ENCODE measurements at places on chromosomes 11 and 22.

GRCh38 chr11:45209000-45209879, 62.8 kb downstream of the PRDM11 start:
- no peak for DNase-seq

DNA sequence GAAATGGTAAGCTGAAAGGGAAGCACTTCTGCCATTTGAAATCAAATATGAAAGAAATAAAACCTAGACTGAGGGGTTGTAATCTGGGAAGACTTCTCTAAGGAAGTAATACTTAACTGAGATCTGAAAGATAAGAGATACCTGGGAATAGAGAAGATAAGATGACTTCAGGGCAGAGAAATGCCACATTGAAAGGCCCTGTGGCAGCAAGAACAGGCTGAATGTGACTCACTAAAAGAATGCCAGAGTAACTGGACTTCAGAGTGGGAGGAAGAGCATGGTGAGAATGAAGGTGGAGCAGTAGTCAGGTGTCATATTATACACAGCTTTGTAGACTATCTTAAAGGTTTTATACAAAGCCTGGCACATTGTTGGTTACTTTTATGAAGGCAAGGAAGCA, 17.6 kb downstream of the CALCA start:
- DNase-seq: no peak

DNA sequence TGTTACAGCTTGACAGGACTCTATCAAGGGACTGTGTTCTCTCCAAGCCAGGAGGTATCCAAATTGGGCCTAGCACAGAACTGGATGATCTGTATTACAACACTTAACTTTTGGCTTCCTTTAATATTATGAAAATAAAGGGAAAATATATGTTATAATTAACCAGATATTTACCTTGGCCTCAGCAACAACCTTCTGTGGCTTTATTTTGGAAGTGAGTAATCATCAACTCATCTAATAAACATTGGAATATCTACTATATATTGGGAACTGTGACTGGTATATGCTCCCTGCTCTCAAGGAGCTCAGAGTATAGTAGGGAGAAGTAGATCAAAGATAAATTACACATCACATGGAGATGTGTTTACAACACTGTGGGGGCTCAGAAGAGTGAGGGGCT, 352.2 kb downstream of the METTL15 start:
- DNase-seq: no peak

GRCh38 chr22:43658823-43659222, 153.3 kb downstream of the EFCAB6 start:
- DNase-seq: no peak

GRCh38 chr11:134069426-134070341, 812 bp downstream of the JAM3 start:
- DNase-seq: peak; percentile 59

DNA sequence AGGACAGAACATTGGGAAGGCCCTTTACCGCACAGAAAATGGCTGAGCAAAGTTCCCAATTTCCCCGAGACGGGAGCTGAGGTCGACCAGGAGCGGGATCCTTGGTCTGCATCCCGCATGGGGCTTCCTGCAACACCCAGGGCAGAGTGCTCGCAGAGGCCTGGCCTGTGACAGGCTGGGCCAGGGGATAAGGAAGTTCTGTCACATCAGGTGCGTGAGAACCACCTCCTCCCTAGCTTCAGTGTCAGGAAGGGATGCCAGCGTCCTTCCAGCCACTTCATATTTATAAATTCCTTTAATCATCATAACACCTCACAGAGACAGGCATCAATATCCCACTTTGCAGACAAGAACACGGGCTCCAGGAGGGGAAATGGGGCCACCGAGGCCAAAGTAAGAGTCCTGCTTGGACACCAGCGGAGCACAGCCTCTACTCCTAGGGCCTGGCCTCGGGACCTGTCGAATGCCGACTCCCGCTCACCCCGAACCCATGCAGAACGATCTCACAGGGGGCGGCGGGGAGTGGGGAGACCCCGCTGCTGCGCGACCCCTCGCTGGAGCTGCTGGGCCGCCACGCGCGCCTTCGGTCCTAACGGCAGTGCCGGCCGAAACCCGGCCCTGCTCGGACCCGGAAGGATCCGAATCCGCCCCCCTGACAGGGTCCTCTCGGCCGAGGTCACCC, 532 bp downstream of the BET1L start:
- DNase-seq: no peak

GRCh38 chr11:3710485-3711259, 39.5 kb upstream of the CHRNA10 start:
- DNase-seq: no peak

DNA sequence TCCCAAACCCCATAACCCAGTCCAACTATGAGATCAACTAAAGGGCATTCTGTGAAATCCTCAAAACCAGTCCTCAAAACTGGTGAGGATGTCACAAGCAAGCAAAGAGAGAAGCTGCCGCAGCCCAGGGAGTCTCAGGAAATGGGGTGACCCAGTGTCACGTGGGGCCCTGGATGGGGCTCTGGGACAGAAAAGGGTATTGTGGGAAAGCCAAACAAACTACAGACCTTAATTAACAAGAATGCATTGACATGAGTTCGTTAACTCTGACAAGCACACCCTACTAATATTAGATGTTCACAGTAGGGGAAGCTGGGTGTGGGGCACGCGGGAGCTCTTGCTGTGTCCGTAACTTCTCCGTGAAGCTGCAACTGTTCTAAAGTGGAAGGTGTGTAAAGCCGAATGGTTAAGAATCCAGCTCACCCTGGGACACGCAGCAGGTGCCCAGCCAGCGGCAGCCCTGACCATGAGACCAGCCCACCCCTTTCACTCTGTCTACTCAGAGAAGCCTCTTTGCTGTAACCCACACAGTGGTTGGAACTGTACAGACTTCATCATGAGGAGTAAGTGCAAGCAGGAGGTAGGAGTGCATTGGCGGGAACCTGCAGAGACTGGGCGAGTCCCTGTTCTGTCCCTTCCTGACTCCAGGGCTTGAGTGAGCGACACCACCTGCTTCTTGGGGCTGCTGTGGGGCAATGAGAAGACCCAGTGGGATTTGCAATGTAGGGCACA, 17.9 kb downstream of the LINC01488 start:
- DNase-seq: no peak

DNA sequence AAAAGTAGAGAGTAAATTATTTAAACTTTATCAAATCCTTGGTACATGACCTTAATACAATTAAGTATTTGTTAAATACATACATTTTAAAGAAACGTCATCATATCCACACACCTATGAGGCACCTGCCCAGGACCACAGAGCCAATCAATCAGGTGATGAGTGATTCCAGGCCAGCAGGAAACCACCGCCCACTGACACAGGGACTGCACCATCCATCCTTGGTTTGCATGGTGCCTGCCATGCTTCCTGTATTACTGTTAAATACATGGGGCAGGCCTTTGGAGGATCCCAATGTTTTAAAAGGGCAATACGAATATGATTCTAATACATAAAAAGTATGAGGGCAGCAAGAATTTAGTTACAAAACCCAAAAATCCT, 7.0 kb upstream of the TBC1D10A start:
- no peak for DNase-seq

GRCh38 chr11:24198481-24198880, 298.4 kb upstream of the LUZP2 start:
- DNase-seq: no peak

DNA sequence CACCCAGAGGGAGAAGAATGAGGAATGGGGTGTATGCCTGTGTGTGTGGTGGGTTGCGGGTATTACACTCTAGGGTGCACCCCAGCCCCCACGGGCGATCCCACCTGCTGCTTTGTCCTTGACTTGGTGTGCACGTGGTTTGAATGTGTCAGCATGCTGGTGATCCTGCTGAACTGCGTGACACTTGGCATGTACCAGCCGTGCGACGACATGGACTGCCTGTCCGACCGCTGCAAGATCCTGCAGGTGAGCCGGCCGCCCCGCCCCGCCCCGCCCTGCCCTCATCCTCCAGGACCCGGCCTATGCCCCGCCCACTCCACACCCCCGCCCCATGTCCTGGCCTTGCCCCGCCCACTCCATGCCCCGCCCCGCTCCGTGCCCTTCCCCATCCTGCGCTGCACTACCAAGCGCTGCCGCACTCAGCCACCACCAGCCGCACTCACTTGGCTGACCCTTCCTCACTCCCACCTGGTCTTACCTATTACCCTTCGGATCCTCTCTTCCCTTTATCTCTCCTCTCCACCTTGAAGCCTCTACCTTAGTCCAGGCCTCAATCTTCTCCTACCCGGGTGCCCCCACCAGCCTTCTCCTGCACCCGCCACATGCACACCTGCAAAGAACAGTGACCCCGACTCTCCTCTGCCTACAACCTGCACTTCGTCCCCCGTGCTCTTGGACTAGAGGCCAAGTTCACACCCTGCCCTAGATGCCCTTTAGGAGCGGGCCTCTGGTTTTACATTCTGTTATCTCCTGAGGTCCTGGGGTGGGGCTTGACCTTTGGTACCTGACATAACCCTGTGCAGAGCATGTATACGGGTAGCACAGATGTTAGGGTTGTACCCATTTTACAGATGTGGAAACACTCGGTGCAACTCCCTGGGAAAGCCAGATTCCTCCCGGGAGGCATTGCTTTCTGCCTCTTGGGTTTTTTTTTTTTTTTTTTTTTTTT, 27.7 kb downstream of the CACNA1I start:
- peak; percentile 79 for DNase-seq

GRCh38 chr11:15186146-15186545, 71.4 kb downstream of the INSC start:
- no peak for DNase-seq

GRCh38 chr11:8309862-8310261, 46.2 kb upstream of the LMO1 start:
- peak; percentile 70 for DNase-seq

DNA sequence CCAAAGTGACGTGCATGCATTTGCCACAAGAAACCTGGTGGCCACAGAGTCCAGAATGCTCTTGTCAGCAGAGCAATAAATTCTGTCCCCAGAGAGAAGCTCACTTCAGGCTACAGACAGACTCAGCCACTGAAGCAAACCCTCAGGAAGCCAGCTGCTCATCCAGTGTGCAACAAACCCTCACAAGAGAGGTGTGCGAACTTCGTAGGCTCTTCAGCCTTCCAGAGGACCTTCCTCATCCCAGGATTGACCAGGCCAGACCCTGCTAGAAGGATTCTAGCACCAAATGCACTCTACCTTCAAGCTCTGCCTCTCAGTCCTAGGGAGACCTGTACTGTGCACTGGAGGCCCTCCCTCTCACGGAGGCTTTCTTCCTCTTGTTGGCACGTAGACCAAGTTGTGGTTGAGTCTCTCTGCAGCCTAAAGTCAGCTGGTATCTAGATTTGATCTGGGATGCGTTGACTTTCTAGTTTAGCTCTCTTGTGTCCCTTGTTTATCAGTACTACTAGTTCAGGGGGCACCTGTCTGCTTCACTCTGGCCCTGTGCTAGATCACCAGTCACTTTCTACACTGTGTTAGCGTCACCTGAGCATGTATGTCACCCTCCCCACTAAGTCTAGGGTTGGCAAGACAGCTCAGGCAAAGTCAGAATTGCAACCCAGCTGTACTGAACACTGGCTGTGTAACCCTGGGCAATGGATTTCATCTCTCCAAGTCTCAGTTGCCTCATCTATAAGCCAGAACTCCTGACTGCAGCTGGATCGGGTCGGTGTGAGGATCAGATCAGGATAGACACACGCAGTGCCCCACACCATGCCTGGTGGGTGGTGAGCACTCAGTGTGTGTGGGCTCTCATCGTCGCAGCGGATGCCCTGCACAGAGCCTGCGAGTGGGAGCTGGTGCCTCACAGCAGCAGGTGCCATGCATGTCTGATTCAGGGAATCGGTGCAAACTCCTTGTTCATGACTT, 22.1 kb upstream of the TMPRSS13 start:
- no peak for DNase-seq

DNA sequence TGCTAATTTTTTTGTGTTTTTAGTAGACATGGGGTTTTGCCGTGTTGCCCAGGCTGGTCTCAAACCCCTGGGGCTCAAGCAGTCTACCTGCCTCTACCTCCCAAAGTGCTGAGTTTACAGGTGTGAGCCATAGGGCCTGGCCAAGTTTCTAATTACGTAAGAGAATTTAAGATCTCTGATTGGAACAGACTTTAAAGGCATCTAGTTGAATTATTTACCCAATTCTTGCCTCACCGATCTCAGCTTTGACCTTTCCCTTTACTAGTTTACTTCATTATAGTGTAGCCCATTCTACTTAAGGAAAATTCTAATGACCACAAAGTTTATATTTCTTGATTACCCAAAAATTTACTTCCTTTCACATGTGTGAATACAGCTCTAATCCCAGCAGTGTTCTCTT, 81.6 kb downstream of the YAP1 start:
- DNase-seq: no peak

- no peak for DNase-seq
Measured at GRCh38 chr11:128841461-128842072, 25.5 kb downstream of the KCNJ1 start.

GRCh38 chr11:15737320-15737719, 619.0 kb downstream of the SOX6 start:
- no peak for DNase-seq

GRCh38 chr11:102734650-102735049, 9.9 kb upstream of the MMP8 start:
- DNase-seq: no peak

- DNase-seq: no peak
Measured at GRCh38 chr11:119830400-119830799, 101.4 kb upstream of the NECTIN1 start.

DNA sequence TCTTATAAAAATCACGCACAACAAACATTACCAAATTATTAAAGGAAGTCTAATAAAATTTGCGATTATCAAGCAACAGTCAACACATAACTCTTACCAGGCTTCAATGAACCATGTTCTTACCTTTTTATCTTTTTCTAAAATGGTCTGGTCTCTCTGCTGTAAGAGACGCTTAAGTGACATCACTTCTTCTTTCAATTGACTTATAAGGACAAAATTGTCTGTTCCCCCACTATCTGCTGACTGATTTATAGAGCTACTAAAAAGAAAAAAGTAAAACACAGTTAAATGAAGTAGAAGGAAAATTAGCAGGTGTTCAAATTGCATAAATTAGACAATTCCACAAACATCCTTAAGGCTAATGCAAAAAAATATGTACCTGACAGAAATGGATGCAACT, 10.9 kb downstream of the FAM76B start:
- no peak for DNase-seq

All from D341Med (cell line).